Osteoblast (primary cell): ENCODE measurements at places on chromosomes 3 and 15. TPM values are rescaled to one million over a fixed set of nuclear protein-coding genes. Genes with fewer than 3 reads are reported as not detected.
A peak's percentile ranks its signal among the peaks of the same experiment; 100 is the strongest.

The KLHL40 gene
- not detected in 2 replicates for total RNA-seq

DNA sequence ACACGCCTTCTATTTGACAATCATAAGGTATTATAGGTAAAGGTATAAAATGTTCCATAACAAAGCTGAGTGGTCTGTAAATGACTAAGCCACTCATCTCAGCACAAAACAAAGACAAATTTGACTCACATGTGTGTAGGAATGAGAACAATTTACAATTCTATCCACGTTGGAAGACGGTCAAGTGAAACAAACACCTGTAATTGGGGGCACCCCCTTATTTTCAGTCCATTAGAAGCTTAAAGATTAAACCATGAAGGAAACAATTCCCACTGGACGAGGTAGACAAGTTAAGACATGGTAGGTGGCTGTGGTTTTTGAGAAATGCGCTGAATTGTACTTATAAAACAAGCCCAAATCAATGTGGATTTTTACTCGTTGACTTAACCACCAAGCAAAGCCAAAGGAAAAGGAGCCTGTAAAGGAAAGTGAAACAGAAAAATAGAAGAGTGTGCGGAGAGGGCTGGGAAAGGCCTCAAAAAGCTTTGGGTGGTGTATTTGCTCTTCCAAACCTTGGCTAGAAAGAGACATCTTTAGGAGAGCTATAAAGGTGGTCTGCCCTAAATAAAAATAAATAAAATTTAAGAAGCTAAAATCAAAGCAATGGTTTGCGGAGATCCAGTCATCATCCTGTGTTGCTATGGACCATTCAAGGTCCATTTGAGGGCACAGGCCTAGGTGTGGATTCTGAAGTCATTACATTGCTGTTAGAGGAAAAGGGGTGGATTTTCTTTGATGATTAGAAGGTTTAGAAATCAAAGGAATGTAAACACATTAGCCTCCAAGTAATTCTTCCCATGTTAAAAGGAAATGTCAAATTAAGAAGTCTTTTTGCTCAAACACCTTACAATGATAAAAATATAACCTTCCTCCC, 135.0 kb downstream of the TFG start:
- no peak for DNase-seq

DNA sequence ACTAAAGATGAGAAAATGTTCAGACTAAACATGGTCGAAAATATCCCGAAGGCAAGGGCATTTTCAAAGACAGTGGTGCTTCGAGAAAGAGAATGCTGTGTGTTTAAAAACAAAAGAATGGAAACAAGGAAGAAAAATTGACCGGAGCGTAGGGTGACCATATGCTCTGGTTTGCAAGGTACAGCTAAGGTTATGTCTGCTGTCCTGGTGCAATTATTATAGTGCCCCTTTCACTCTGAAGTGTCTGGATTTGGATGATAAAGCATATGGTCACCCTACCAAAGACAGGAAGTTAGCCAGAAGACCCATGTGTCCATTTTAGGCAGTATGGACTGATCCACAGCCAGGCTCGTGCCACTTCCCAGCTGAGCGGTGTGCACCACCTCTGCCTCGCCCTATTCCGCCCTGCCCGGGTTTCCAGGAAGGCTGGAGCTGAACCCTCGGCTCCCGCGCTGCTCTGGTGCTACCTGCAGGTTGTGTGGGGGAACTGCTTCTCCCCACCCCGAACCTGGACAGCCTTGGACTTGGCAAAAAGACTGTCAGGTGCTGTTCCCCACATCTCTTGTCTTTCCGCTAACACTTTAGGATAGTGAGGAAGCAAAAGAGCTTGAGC, 25.2 kb downstream of the GOLGA6D start:
- DNase-seq: peak; percentile 84

- no peak for DNase-seq
Observed at GRCh38 chr3:186207515-186207914, 98.6 kb upstream of the ETV5 start.

DNA sequence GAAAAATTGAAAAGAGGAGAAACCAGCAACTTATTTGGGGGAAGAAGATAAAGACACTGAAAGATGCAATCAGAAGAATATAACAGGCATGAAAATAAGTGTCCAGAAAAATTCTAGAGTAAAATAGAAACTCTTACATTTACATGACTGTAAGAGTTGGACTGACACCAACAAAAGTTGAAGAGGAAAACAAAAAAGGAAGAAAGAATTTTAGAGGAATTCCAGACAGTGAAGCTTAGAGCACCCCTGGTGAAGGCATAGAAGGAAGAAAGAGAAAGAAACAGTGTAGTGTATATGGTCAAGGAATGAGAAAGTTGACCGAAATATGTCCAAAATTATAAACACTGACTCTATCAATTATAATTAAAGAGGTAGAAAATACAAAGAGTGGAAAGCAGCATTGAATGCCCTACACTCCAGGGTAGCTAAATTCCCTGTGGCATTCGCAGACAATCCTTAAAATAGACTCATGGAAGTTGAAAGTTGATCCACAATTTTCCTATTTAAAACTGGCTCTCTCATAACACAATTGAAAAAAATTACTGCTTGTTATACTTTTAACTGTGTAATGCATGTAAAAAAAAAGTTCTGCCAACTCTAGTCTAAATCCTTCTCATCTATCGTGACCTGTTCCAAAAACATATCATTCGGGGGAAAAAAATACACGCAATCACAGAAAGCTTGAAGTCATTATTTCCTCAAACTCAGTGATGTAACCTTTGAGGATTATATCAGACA, 102.6 kb upstream of the ABI3BP start:
- no peak for DNase-seq

GRCh38 chr3:129087138-129087702, 26.6 kb downstream of the GP9 start:
- peak; percentile 93 for DNase-seq

DNA sequence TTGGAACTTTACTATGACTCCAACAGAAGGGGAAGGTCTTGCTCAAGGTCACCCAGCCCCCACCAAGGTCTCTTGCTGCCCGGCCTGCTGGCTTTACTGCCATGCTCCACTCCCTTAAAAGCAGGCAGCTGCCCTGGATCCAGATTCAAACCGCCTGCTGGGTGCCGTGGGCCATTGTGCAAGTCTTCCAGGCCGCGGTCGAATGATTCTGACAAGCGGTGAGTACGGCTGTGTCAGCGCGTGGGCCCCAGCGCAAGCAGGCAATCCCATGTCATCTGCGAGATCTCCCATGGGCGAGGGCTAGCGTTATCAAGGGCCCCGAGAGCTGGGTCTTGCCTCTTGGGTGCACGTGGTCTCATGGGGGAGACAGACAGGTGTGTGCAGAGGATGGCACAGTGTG, 37.6 kb downstream of the CORO2B start:
- no peak for DNase-seq

DNA sequence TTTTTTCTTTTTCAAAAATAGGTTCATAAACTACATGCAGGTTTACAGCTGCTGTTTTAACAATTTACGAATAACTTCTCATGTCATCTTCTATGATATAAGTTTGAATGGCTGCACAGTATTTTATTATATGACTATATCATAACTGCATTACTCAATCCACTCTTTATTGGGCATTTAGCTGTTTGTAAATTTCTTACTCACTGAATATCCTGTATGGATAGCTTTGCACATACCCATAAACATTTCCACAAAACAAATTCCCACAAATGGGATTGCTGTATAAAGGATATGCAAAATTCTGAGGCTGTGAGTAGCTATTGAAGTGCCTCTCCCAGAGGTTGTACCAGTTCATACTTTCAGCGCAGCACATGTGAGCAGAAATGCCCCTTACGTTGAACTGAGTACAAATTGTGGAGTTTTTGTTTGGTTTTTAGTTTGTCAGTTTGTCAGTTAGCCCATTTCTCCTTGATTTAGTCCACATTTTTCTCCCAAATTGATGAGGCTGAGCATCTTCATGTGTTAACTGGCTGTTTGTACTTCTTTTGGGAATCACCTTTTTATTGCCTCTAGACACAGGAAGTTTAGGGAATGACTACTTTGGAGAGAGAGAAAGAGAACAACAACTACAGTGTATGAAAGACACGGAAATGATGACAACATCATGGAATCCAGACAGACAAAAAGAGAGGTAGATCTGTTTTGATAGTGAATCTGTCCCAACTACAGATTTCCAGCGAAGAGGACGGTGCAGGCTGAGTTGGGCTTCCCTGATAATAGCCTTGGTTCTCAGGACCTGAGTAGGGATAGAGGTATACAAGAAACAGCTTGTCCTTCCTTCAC, 24.8 kb downstream of the TTC23 start:
- no peak for DNase-seq

GRCh38 chr3:163490119-163490518, 1588.2 kb downstream of the SI start:
- no peak for DNase-seq

The COMMD4 gene
- 67.2 and 68.4 TPM in 2 replicates for total RNA-seq

DNA sequence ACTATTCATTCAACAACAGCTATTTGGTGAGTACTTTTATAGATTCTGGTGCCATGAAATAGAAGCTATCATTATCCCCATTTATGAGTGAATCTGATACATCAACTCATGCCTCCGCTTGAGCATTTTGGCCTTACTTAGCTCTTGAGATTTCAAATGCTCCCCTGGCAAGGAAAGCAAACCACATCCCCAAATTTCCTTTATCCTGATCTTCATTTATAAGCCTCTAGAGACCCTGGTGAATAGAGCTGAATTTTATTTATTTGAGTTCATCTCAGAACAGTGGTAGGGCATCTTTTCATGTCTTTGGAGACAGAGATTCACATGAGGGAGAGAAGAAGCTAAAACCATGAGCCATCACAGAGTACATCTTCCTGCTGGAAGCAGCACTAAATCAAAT, 317.2 kb downstream of the SLC9A9 start:
- no peak for DNase-seq

- DNase-seq: peak; percentile 76
Observed at GRCh38 chr3:107704477-107704876, 181.7 kb downstream of the BBX start.

- no peak for DNase-seq
Observed at GRCh38 chr15:88166082-88166993, 90.2 kb downstream of the NTRK3 start.

GRCh38 chr15:100372739-100373119, 31.0 kb upstream of the ADAMTS17 start:
- DNase-seq: peak; percentile 18

The FOXP1 gene
- total RNA-seq: 195 and 228 TPM in 2 replicates

The VILL gene
- 6.8 and 7.6 TPM in 2 replicates for total RNA-seq

- DNase-seq: no peak
Observed at GRCh38 chr3:53503195-53503594, 8.8 kb downstream of the CACNA1D start.
